Heart left ventricle (tissue), 16 donors: ENCODE measurements at places on chromosomes 3 and 15. TPM values are rescaled to one million over a fixed set of nuclear protein-coding genes. Genes with fewer than 3 reads are reported as not detected.

The PRR20G gene
- not detected for total RNA-seq

The CKMT1A gene
- total RNA-seq: 8.0 TPM

The IGSF11 gene
- total RNA-seq: 2.6 TPM

The TMEM212 gene
- not detected for total RNA-seq

The PLA2G4F gene
- 0.09 TPM for total RNA-seq

The RBP2 gene
- not detected for total RNA-seq

The GABRR3 gene
- not detected for total RNA-seq

GRCh38 chr3:123202451-123202850 lies 708 bp downstream of the SEC22A start:
- no peak for DNase-seq

DNA sequence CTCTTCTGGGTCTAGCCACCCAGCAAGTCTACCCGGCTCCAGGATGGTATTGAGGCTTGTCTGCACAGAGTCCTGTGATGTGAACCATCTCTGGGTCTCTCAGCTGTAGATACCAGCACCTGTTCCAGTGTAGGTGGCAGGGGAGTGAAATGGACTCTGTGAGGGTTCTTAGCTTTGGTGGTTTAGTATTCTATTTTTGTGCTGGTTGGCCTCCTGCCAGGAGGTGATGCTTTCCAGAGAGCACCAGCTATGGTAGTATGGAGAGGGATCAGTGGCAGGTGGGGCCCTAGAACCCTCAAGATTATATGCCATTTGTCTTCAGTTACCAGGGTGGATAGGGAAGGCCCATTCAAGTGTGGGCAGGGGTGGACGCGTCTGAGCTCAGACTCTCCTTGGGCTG lies 283.4 kb upstream of the LYSMD4 start:
- DNase-seq: no peak

DNA sequence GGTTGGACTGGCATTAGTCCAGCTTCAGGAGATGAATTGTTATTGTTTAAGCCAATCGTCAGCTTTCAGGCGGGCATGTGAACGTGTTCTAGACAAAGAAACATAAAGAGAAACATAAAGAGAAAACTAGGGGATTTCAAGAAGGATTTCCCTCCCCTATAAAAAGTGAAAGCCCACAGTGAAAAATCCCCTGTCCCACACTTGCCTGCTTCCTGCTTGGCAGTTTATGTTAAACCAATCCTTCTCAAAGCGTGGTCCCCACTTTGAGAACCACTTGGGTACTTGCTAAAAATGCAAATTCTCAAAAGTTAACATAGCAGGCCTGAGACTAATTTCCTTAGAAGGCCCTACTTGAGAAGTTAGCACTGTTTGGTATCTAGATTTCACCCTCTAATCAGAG lies 293.0 kb upstream of the SOX14 start:
- no peak for DNase-seq

GRCh38 chr15:78075490-78076230 lies 1.9 kb downstream of the TBC1D2B start:
- peak; percentile 34 for DNase-seq

DNA sequence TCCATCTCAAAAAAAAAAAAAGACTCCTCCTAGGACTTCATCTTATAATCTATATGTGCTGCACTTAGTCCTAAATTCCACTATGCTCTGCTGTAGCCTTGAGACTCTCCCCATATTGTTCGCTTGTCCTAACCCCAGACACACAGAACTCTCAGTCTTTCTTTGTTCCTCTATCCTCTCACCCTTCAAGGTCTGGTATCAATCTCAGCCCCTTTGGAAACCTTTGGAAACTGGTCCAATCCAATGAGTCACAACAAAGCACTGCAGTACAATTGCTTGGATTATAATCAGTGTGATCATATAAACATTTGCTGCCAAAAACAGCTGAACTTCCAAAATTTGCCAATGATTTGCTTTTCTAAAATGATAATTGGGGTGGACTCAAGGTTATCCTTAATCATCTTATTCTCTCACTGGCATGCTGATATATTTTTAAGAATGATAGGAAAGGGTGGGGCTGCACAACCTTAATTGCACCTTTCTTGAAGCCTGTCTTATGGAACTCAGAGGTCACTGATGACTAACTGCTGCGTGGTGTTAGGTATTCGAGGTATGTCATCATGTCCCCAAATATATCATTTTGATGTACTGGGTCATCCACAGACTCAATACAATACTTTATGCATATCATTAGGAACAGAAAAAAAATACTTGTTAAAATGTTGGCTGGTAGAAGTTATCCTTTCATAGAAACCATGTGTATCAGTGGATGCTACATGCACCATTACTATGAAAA lies 756.7 kb downstream of the NR2F2 start:
- DNase-seq: no peak

DNA sequence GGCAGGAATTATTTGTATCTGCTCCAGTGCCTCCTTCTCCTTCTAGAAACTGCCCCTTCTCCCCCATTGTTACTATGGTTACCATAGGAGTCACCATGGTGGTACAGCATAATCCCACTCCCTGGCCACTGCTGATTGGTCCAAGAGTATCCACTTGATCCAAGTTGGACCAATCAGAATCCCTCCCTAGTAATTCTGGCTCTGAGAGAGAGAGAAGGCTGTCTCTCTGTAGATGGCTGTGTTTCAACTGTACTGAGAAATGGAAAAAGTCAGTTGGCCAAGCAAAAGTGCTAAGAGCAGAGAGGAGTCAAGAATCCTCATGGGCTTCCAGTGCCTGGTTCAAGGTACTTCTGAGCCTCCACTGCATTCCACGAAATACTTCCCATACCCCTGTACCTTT lies 120.6 kb upstream of the SPATA12 start:
- no peak for DNase-seq

DNA sequence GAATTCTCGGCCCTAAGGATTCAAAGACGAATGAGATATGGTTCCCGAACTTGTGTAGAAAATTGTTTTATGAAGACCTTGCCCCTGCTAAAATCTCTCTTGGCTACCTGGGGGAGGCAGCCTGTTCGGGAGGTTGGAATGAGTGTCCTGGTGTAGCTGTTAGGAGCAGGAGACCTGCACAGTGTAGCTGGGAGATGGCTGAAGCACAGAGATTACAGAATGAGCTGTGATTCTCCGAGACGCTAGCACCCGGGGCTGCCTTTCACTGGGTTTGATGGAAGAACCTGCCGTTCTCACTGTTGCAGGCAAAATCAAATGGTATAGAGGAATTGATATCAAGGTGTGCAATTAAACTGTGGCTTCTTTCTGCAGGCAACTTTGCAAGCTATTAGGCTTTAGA lies 68.0 kb downstream of the TRAK1 start:
- DNase-seq: no peak

DNA sequence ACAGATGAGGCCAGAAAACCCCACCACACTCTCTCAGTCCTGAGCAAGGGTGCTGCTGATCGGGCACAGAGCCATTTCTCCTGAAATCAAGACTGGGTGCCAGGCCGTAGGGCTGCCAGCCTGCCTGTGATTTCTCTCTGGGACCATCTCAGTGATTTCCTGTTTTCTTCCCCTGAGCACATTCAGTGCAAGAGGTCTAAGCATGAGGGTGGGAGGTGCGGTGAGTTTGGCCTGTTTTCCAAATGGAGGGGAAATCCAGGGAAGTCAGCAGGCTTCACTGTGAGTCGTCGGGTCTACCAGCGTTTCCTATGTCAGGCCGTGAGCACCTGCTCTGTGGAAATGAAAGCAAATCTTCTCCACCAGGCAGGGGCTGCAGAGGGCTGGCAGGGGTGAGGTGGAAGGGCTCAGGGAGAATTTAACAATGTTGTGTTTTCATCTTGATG lies 82.3 kb downstream of the ST6GAL1 start:
- no peak for DNase-seq

- no peak for DNase-seq
These were observed 75.5 kb downstream of the RBPMS2 start for GRCh38 chr15:64699751-64700388.

DNA sequence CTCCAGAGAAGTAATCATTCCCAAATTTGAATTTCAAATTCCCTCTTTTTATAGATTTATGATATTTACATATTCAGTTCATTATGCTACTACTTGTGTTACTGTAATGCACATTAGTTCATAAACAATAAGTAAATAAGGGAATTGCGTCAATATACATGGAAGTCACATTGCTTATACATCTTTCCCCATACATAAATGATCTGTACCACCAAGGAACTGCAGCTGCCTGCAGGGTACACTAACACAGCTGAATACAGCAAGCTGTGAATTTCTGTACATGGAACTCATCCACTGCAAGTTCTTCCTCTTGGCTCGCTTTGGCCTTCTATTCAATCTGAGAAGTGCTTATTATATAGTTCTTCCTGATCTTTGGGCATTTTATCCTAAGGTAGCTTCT lies 15.5 kb downstream of the CASR start:
- no peak for DNase-seq

GRCh38 chr15:37002041-37002672 lies 98.2 kb downstream of the MEIS2 start:
- DNase-seq: no peak

- DNase-seq: no peak
These were observed 170.3 kb upstream of the MCTP2 start for GRCh38 chr15:94061041-94061440.

GRCh38 chr15:100334905-100335304 lies 6.9 kb downstream of the ADAMTS17 start:
- DNase-seq: no peak
